ENCODE measurements at places on chromosomes 13 and 19.

DNA sequence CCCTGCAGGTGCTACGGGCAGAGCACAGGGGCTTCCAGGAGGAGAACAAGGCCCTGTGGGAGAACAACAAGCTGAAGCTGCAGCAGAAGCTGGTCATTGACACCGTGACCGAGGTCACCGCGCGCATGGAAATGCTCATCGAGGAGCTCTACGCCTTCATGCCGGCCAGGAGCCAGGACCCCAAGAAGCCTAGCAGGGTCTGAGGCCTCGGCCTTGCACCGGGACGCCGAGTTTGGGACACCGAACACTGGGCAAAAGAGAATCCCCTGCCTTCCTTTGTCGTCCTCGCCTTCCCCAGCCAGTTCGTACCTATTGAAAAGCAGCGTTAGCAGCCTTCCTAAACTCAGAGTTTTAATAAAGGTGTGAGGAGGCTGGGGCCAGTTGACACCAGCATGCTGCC is 12.1 kb downstream of the CBY2 start:
- DNase-seq, result no peak

GRCh38 chr13:50999641-51000040 is 90.0 kb downstream of the RNASEH2B start:
- no peak for DNase-seq

DNA sequence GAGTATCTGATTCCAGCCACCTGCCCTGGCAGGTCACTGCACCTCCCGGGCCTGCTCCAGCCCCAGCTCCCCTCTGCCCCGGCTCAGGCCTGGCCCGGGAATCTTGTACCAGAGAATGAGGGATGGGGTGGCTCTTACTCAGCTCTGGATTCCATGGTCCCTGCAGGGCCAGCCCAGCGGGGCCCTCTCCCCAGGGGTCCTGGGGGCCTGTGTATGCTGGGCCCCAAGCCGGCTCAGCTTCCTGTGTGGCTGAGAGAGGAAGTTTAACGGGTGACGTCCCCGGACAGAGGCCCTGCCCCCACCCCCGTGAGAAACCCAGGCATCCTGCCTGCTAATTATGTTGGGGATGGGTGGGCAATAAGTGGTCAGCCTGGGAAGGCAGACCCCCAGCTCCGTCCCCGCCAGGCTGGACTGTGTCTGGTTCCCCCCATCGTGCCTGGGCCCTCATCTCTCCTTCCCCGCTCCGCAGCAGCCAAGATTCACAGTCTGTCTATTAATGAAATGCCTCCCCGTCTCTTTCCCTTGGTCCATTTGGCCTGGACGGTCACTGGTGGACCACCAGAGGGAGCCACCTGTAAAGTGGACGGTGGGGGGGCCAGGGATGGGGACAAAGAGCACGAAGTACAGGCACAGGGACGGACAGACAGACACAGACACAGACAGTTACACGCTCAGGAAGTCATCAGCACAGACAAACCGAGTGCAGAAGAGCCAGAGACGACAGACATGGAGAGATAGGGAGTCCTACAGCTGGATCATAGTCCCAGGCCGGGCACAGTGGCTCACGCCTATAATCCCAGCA is at the start of gene DENND1C:
DENND1C (minus strand) TSS at position 247 of the 802 bp plus-strand sequence; CDS start at position 155, 92 bp downstream.
- DNase-seq, result peak; percentile 67

DNA sequence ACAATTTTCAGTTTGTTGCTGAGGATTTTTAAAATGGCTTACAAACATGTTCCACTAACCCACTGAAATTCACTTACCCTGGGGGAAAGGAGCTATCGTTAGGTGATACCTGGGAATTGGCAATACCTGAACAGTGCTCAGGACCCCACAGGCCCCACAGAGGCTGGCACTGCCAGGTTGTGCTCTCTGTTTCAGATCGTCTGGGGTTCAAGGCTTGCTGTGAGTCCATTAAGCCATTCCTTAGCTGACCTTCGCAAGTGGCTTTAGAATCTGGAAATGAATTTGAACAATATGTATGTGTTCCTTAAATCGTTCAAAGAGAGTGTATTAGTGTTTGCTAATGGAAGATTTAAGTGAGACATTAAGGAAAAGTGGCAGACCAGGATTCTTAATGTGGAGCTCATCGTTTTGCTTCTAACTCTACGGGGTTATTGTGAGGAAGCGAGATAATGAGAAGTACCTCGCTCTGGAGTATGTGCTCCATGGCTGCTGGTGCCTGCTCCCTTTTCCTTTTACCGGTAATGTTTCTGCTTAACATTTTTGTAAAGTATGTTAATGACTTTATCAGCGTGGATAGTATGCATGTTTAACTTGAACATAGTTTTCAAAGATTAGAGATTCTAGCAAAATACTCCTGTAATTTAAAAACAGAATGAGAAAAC is 13.6 kb downstream of the KLF5 start:
- DNase-seq, result no peak

DNA sequence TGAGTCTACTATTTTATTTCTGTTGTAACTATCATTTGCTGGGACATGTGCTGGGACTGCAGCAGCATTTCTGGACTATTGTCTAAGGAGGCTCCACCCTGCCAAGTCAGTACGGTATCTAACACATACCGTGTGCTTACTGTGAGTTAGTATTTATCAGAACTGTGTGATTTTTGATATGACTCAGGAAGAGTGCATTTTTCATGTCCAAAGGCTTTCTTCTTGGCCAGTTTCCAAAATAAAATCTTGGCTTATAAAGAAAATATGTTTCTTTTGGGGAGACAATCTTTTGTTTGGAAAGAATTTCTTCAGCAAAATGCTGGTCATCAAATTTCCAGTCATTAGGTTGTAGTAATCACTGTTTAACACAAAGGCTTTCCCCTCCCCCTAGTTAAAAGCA is 11.6 kb downstream of the PARP4 start:
- no peak for DNase-seq

DNA sequence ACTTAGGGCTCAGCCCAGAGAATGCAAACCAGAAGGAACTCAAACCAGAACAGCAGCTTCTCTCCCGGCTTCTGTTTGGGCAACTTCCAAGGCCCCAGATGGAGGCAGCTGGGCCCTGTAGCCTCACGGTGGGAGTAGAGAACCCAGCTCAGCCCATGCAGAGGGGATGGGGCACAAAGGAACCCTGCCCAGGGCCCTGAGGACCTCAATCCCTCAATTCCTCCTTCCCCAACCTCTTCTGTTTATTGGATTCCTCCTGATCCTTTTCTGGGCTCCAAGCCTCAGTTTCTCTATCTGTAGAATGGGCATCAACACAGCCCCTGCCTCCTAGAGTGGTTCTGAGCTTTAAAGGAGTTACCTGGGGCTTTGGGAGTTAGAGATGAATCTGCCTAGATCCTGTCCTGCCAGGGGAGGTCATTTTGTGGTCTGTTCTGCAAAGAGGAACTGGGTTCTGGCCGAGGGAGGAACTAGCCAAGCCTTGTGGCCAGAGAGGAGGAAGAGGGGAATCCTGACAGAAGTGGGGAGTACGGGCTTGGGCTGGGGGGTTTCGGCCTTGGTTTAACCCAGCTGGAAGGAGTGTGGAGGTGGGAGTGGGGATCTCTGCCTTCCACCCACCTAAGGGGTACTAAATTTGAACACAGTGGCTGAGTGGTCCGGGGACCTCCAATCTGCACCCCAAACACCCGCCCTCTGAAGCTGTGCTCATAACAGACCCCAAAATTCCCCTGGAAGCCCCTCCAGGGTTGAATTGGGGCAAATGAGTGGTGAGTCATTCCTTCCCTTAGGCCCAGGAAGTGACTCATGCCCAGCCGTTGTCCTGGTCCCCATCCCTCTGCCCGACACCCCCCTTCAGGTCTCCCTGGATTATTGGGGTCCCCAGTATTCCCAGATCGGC is 2.7 kb downstream of the ADGRE5 start:
- peak; percentile 71 for DNase-seq

GRCh38 chr13:48424212-48424611 is 11.3 kb upstream of the LPAR6 start:
- DNase-seq, result no peak

DNA sequence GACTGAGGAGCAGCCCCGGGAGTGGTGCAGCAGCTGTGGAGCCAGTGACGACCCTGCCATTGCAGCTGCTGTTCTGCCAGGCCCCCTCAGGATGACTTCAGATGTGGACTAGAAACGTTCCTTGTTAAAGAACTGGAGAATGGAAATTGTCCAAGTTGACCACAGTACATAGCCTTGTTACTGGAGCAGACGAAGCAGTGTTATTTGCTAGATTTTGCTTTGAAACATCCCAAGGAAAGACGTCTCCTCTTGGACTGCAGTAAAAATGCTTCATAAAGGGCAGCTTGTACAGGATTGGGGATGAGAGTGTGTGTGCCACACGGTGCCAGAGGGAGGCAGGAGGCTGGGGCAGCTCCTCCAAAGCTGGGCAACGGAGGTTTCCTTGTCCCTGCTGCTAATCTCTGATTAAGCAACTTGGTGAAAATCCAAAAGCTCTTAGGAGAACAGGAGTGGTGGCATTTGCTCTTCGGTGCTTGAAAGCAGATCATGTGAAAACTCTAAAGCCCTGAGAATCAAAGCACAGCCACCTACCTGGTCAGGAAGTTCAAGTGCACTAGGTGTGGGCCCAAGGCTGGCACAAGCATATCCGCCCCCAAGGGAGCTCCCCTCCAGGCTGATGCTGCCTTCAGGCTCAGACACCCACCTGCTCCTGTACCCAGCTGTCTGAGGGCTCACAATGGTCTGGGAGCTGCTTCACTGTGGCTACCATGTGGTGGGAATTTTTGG is 34.5 kb downstream of the SHISA2 start:
- DNase-seq, result no peak

DNA sequence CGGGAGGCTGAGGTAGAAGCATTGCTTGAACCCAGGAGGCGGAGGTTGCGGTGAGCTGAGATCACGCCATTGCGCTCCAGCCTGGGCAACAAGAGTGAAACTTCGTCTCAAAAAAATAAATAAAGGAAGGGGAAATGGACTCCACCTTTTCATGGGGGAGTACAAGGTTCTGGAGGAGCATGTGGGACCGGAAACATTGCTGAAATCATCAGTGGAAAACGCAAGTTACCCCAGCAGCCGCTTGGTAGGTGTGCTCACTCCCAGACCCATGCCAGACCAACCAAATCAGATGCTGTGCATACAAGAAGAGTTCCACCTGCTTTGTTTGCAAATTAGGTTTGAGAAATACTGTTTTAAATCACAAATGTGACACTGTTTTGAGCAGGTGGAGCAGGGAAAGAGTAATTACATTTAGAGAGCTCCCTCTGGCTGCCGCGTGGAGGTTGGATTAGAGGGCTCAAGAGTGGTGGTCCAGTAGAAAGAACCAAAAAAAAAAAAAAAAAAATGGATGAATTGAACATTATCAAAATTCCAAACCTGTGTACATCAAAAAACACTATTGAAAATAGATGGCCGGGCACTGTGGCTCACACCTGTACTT is 4.9 kb downstream of the ERICH4 start:
- no peak for DNase-seq

GRCh38 chr13:99053636-99054233 is 75.9 kb upstream of the DOCK9 start:
- DNase-seq, result no peak

DNA sequence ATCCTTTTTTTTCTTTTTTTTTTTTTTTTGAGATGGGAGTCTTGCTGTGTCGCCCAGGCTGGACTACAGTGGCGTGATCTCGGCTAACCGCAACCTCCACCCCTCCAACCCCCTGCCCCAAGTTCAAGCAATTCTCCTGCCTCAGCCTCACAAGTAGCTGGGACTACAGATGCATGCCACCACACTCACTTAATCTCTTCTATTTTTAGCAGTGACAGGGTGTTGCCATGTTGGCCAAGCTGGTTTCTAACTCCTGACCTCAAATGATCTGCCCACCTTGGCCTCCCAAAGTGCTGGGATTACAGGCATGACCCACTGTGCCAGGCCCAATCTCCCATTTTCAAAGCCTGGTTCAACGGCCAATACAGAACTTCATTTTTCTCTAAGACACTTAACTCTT is 9.1 kb downstream of the FOXO1 start:
- no peak for DNase-seq

DNA sequence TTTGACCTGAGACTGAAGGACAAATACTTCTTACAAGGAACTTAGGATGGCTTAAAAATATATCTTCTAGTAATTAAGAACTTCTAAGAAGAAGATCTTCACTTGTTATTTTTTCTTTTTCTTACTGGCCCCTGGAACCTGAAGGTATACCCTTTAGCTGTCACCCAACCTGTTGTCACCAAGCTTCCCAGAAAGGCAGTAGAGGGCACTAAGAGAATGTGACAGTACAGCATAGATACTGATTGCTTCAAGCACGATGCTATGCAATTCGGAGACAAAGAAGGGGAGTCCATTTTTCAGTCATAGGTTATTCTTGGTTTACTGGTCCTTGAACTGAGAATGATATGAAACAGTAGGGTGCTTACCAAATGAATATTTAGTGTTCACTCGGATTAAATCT is 208.3 kb upstream of the PCDH9 start:
- no peak for DNase-seq

Measured in activated T-cell treated with anti-CD3 and anti-CD28 coated beads, Interleukin-2, amount 50 U/mL, for 1 hour (primary cell).